Stimulated activated CD4-positive, alpha-beta T cell treated with anti-CD3 and anti-CD28 coated beads, Interleukin-15, amount 100 ng/mL, for 1 hour (primary cell): ENCODE measurements at places on chromosomes 12 and 14.

- DNase-seq = no peak
Measured at GRCh38 chr12:30896461-30896860, 30.1 kb upstream of the TSPAN11 start.

GRCh38 chr14:69754487-69754886 lies 12.5 kb upstream of the SRSF5 start:
- no peak for DNase-seq

- DNase-seq = no peak
Measured at GRCh38 chr14:61211476-61212255, 69.5 kb downstream of the TMEM30B start.

DNA sequence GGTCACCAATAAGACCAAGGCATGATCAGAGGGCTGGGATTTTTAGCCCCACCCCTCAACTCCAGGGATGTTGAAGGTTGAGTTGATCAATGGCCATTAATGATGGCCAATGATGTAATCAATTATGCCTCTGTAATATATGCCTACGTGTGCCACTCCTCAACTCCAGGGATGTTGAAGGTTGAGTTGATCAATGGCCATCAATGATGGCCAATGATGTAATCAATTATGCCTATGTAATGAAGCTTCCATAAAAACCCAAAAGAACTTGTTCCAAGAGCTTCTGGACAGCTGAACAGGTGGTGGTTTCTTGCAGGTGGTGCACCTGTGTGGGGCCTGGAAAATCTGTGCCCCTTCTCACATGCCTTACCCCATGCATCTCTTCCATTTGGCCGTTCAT lies 33.2 kb downstream of the KLRG1 start:
- no peak for DNase-seq

GRCh38 chr12:101596172-101596571 lies 1.4 kb downstream of the MYBPC1 start:
- no peak for DNase-seq

- DNase-seq = no peak
Measured at GRCh38 chr14:56753396-56753795, 56.9 kb downstream of the OTX2 start.

GRCh38 chr14:76174982-76175381 lies 23.3 kb downstream of the GPATCH2L start:
- no peak for DNase-seq

DNA sequence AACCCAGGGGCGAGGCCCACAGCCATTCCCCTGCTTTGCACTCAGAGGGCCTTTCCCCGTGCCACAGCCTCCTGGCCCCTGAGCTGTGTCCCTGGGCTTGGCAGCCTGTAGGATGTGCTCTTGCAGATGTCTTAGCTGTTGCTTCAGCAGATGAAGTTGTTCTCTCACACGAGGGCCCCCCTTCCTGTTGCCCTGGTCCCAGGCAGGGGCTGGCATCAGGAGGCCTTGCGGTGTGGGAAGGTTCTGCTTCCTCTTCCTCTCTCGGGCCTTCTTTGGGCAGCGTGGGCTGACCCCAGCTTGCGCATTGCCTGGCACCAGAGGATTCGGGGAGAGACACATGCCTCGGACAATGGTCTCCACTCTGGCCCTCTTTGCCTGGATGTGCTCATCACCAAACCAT lies 12.7 kb downstream of the PROX2 start:
- DNase-seq = no peak

DNA sequence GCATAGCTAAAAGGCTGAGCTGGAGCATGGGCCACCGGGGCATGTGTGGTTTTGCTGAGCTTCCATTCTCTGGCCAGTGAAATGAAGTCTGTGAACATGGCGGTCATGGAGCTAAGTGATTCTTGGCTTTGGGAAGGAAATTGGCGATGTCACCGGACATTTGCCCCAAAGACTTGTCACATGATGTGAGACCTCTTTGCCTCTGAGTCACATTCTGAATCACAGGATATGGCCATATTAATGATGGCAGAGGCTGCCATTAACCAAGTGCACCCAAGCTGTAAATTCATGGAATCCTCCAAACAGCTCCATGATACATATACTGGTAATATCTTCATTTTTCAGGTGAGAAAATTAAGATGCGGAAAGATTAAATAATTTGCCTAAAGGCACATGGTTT lies 27.4 kb upstream of the BATF start:
- DNase-seq = no peak

- no peak for DNase-seq
Measured at GRCh38 chr12:95368931-95369330, 105.0 kb upstream of the METAP2 start.

- no peak for DNase-seq
Measured at GRCh38 chr14:70032447-70032846, 153.2 kb downstream of the SMOC1 start.

DNA sequence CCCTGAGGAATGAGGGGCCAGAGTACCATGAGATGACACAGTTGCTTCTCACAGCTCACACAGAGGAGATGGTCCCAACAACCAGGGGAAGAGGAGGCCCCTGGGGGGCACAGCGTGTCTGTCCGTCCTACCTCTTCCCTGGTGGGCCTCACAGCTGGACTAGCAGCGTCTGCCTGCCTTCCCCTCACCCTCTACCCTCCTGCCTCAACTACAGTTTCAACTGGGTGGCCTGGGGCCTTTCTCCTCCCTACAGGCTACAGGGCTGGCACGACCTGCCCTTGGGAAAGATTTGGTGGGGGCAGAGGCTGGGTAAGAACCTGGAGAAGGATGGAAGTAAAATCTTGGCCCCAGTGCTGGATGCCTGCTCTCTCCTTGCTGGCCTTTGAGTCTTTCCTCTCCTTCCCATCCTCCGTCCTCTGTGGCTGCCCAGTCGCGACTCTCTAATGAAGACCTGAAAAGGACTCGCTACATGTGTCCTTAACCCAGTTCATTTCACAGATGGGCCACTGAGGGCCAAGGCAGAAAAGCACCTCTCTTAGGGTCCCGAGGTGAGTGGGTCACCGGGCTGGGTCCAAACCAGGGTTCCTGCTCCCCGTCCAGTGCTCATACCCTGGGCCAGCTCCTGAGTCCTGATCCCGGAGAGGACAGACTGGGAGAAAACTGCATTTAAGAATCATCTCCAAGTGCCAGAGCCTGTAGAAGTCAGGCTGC lies 232.5 kb downstream of the BCL11B start:
- no peak for DNase-seq
